ENCODE measurements at places on chromosomes 7 and 10. TPM values are rescaled to one million over a fixed set of nuclear protein-coding genes. Genes with fewer than 3 reads are reported as not detected.

Gene ACHE
- total RNA-seq, result 4.8 TPM

Gene FGFBP3
- total RNA-seq, result 2.1 TPM

- H3K27me3 ChIP-seq, result no peaks in the 10 kb centered on the region
- H3K4me1 ChIP-seq, result no peaks in the 10 kb centered on the region
- H3K27ac ChIP-seq, result no peak overlapping the region
- H3K4me3 ChIP-seq, result no peak overlapping the region
Measured at GRCh38 chr7:107147464-107148393, 21.1 kb upstream of the HBP1 start.

DNA sequence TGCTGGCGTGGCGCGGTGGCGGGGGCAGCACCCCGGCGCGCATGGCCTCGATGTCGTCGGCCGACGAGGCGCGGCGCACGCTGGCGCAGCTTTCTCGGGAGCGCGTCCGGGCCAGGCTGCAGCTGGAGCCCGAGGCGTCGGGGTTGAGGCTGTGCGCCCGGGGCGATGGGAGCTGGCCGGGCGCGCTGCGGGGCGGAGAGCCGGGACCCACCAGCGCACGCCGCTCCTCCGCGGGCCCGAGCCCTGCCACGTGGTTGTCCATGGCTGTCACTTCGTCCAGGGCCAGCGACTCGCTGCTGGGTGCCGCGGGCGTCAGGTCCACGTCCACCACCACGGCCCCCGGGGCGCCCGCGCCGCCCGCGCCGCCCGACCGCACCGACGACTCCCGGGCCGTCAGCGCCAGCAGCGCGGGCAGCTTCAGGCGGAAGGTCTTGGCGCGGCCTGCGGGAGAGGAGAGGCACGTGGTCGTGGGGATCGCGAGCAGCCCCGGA lies 20.0 kb downstream of the KCNH2 start:
- H3K4me1 ChIP-seq, result peaks cover 5% of the 10 kb centered on the region
- no peaks in the 10 kb centered on the region for H3K36me3 ChIP-seq
- no peaks in the 10 kb centered on the region for H3K27me3 ChIP-seq
- no peak overlapping the region for H3K4me3 ChIP-seq
- H3K27ac ChIP-seq, result no peak overlapping the region

- H3K27me3 ChIP-seq, result no peaks in the 10 kb centered on the region
- H3K4me3 ChIP-seq, result no peak overlapping the region
- no peak for DNase-seq
- H3K4me1 ChIP-seq, result peaks cover 10% of the 10 kb centered on the region
- no peak overlapping the region for H3K27ac ChIP-seq
- H3K36me3 ChIP-seq, result no peaks in the 10 kb centered on the region
Measured at GRCh38 chr7:107779647-107780099, 23.4 kb downstream of the SLC26A3 start.

GRCh38 chr7:106693677-106694353 lies 32.9 kb upstream of the CCDC71L start:
- H3K4me3 ChIP-seq, result no peak overlapping the region
- H3K36me3 ChIP-seq, result no peaks in the 10 kb centered on the region
- no peak for DNase-seq
- H3K27me3 ChIP-seq, result no peaks in the 10 kb centered on the region
- no peak overlapping the region for H3K27ac ChIP-seq

- no peaks in the 10 kb centered on the region for H3K4me1 ChIP-seq
- no peak overlapping the region for H3K27ac ChIP-seq
- H3K36me3 ChIP-seq, result peaks cover 27% of the 10 kb centered on the region
- no peak overlapping the region for H3K4me3 ChIP-seq
- H3K27me3 ChIP-seq, result no peaks in the 10 kb centered on the region
Measured at GRCh38 chr10:68981074-68981473, 7.5 kb upstream of the KIFBP start.

GRCh38 chr7:45682836-45683555 lies 108.8 kb downstream of the ADCY1 start:
- H3K27ac ChIP-seq, result no peak overlapping the region
- no peak for DNase-seq
- H3K4me1 ChIP-seq, result no peaks in the 10 kb centered on the region
- no peaks in the 10 kb centered on the region for H3K27me3 ChIP-seq
- no peak overlapping the region for H3K4me3 ChIP-seq
- H3K36me3 ChIP-seq, result no peaks in the 10 kb centered on the region

Measured in thyroid gland (tissue), 4 donors.